ENCODE measurements at places on chromosomes 5 and 9.

DNA sequence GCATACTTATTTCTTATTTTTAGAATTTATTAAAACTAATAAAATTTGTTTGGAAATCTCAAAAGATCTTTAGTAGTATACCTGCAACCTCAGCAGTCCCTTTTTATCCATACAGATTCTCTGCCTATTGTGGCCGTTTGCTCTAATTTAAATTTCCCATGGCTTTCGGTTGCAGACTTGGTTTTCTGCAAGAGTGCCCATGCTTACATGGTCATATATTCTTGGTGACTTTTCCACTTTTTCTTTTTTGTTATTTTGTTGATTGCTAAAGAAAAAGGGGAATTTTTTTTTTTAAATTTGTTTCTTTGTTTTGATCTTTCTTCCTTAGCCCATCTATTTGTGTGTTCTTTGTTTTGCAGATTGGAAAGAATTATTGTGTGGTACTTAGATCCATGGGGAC is 20.6 kb downstream of the ZCCHC7 start:
- no peak for DNase-seq

GRCh38 chr9:69444791-69445190 is 119.8 kb downstream of the ENTREP1 start:
- no peak for DNase-seq

- no peak for DNase-seq
These were observed 106.0 kb downstream of the PALM2AKAP2 start for GRCh38 chr9:109886041-109886440.

GRCh38 chr5:72369711-72370110 is 49.5 kb downstream of the PTCD2 start:
- DNase-seq: no peak

DNA sequence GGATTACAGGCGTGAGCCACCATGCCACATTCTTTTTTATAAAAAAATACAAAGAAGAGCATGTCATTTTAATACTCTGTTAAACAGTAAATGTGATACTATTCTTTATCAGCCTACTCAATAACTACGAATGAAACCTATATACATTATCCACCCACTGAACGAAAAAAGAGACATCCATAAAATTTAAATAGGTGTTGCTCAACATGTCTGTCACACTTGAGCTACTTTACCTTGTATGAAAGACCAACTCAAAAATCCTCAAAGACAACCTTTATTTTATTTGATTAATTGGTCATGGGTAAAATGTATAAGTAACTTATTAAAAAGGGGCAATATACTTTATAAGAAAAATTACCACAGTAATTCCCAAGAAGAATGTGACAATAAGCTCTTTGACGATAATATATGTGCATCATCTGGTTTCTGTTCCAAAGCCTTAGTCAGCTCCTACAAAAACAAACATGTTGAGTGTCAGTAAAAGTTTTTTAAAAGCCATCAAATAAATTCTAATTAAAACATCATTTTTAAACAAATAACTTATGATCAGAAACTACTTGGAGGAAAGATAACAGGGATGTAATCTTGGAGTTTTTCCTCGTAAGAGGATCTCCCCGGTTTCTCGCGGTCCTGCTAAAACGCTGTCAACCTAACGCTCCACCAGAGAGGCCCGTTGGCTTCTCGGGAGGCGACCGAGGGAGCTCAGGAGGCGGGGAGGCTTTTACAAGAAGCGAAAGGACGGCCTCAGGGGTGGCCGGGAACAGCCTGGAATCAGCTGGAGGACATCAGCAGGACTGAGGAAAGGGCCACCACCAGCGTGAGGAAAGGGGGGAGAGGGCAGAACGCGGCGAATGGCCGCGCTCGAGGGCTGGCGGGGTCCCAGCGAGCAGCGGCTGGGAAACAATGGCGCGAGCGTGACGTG is 13.5 kb upstream of the ANKRD18B start:
- DNase-seq: peak; percentile 14

DNA sequence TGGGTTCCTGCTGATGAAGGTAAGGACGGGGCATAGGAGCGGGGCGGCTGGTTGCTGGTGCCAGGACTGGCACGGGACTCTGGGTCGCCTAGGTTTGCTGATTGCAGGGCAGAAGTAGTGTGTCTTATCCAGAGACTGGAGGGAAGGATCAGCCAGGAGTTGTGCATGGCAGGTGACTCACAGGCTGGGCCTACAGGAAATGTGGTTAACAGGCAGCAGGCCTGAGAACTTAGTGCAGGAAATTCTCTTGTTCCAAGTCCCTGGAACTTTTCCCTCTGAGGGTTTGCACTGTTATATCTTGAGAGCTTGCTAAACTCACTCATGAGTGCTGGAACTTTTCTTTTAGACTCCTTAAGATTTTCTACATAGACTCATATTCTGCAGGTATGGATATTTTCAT is 95.1 kb downstream of the ANXA2R start:
- no peak for DNase-seq

GRCh38 chr9:20396509-20396908 is 225.8 kb downstream of the MLLT3 start:
- DNase-seq: no peak

- no peak for DNase-seq
These were observed 92.7 kb upstream of the C6 start for GRCh38 chr5:41306005-41306404.

GRCh38 chr5:19853616-19854240 is 134.3 kb downstream of the CDH18 start:
- DNase-seq: no peak

GRCh38 chr5:144812763-144813162 is 642.1 kb downstream of the KCTD16 start:
- no peak for DNase-seq

GRCh38 chr5:95256991-95257390 is 27.9 kb downstream of the MCTP1 start:
- no peak for DNase-seq

DNA sequence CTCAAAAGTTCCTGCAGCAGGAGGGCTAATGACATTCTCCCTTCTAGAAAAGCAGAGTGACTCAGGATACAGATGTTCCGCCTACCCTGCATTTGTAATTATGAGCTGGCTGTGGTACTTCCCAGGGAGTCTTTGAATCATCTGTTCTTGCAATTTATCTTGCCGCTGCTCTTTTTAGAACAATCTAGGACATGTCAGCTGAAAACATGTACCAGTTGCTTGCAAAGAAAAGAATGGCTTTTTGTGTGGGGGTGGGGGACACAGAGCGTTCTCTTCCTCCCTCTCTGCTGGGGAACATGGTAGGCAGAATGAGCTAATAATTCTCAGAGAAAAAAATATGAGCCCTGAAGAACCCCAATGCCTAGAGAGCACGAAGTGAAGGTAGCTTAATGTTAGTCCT is 51.7 kb upstream of the TUT7 start:
- DNase-seq: no peak

GRCh38 chr5:33490071-33490665 is 49.4 kb downstream of the TARS1 start:
- no peak for DNase-seq

DNA sequence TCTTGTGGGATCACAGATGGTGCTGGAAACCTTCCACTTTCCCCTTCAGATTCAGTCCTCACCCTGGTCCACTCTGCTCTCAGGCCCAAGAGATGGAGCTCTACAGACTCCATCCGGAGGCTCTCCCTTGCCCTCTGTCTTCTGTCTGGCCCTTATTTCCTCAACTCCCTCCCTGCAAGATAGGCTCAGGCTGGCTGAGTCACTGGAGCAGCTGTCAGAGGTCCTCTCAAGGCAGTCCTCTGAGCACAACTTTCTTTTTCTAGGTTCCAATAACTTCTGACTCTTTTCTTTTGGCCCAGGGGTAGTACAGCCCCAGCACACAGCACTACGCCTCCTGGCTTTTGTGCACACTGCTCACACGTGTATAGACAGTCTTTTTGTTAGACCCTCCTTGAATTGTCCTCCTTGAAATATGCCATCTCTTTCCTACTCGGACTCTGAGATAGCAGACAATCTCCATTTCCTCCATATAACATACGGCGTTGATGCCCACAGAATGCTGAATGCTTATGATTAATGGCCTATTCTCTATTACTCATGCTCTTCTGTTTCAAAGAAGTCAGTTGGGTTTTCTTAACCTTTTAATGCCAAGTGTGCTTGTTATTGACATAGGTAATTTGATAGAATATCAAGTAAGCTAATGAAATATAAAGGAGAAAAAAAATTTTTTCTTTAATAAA is 193.1 kb downstream of the SLC12A2 start:
- DNase-seq: no peak

DNA sequence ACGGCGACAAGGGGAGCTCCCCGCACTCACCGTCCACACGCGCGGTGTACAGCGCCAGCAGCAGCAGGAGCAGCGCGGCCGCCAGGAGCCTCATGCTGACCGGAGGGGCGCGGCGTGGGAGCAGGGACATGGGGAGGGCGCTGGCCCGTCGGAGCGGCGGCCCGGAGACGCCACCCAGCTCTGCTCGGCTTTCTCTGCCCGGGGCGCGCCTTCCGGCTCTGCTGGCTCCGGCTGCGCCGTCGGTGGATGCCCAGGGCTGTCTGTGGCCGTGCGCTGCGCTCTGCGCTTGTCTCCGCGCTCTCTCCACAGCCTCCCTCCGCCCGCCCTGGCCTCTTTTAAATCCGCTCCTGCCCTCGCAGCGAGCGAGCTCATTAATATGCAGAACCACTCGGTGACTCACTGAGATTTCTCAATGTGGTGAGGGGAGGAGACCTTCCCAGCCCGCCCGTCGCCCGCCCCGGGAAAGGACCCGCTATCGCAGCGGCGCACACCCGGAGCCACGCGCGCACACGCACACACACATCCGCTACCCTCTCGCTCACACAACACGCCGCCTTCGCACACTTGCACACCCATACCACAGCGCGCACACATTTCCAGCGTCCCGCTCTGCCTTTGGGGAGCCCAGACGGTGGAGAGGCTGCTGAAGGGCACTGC is at the start of gene CXCL14:
Gene CXCL14, minus strand, starts transcription at position 307 of the 657 bp plus-strand sequence. Its CDS starts 213 bp downstream, at position 94.
- DNase-seq: no peak

- DNase-seq: no peak
These were observed 16.2 kb downstream of the CDC14B start for GRCh38 chr9:96603305-96604003.

DNA sequence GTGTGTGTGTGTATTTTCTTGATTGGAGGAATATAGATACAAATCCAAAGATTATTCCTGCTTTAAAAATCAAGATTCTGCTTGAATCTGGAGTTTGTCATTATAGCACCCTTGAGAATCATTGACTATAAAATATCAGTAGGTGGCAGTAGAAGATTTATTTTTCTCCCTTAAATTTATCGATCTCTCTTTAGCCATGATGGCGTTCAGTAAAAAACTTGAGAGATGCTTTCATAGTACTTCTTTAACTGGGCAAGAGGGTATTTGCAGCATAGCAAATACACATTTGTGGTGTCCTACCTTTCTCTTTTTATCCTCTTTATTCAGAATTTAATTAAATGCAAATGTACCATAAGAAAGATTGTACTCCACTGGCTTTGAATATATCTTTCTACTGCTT is 307.7 kb downstream of the ADGRV1 start:
- no peak for DNase-seq

DNA sequence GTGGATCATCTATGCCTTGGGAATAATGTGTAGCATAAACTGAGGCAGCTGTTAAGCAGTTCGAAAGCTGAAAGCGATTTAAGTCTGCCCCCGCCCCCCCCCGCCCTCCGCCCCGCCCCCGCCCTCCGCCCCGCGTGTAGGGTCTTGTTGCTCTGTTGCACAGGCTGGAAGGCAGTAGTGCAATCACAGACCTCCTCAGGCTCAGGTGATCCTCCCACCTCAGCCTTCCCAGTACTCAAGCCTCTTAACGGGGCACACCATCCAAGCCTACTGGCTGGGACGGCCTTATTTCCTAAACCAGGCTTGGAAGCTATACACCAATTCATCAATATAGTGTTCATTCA is 945 bp downstream of the ANKDD1B start:
- no peak for DNase-seq

- DNase-seq: no peak
These were observed 96.3 kb downstream of the GLDC start for GRCh38 chr9:6549106-6549800.

- no peak for DNase-seq
These were observed 54.0 kb downstream of the WDR41 start for GRCh38 chr5:77438071-77438470.

GRCh38 chr9:131346559-131346958 is 47.3 kb upstream of the PRRC2B start:
- no peak for DNase-seq

- peak; percentile 8 for DNase-seq
These were observed 800 bp upstream of the AP3B1 start for GRCh38 chr5:78295035-78295961.

- no peak for DNase-seq
These were observed 22.8 kb upstream of the RFX3 start for GRCh38 chr9:3548648-3549047.

DNA sequence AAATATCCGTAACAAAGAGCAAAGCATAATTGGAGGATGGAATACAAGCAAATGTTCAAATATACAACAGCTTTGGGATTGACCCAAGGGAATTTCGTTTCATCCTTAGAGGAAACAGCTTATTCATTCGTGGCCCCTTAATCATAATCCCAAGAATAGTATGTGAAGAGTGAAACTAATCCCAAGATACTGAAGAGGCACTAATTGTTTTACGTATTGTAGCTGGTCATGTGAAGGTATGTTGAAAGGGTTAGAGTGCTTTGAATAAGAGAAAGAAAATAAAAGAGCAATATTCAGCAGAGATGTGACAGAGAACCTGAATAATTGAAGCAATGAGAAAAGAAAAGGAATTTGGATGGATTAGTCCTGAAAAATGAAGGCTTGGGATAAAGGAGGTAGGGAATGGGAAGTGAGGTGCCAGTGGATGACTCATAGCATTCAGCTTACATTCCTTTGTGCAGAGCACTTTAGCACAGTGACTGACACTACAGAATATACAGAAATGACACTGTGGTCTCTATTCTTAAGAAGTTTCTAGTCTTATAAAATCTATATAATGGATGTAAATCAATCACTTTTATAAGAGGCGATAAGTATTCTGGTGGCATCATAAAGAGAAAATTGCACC is 221.9 kb downstream of the TLR4 start:
- DNase-seq: no peak

DNA sequence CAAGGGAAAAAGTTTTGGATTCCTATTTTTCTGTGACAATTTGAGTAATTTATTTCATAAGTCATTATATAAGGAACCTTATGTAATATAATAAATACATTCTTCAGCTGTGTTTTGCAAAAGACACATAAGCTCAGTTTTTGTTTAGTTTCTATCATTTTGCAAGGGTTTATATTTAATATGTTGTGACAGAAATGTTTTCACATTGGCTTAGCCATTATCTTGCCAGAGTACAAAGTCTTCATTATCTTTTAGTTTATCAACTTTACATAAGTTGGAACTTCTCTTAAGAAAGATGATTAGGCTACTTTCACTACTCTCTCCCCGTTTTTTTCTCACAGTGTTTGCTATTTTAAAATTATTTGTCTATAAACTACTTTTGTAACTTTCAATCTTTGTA is 54.8 kb downstream of the ERCC6L2 start:
- DNase-seq: no peak

DNA sequence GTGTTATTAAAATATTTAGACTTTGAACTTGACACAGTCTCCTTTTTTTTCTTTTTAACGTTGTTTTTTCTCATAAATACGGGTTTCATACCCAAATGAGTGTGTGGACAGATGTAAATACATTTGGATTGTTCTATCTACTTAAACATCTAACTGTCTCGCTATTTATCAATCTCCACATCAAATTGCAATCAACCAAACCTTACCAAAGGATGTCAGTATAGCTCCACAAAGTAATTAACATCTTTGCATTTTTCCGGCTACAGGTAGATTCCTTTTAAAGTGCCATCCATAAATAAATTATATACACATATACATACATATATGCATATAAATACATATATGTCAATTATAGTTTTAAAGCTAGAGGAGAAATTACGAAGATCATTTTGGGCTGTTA is 705 bp upstream of the CDH10 start:
- DNase-seq: no peak
